ENCODE measurements at places on chromosomes 12 and 14.
A peak's percentile ranks its signal among the peaks of the same experiment; 100 is the strongest.

DNA sequence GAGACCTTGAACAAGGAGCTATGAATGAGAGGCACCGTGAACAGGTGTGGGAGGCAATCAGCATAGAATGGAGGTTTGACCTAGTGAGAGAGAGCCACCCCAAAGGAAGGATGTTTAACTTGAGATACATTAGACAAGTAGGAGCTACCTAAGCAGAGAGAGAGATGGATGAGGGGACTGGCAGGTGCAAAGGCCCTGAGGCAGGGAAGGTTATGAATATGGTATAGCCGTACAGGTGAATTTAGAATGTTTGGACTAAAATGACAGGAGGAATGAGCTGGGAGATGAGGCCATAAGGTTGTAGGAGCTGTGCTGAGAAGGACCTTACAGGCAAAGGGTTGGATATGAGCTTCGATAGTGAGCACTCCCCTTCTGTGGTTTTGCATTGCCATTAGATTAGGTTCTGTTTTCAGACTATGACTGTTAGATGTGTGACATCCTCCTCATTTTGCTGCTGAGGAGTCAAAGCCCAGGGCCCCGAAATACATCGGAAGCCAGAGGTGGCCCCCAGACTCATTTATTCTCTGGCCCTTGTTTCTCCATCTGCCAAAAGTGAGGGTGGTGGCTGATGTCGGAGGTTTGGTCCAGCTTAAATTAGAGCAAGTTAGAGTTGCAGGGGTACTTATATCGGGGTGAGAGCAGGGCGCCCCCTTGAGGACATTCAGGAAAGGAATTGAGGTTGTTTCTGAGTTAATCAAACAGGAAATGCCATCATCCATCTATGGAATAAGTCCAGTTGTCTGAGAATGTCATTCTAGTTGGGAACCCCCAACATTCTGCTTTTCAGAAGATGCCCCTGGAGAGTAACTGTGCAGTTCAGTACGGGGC, 29.4 kb downstream of the SLC24A4 start:
- DNase-seq: peak; percentile 17

DNA sequence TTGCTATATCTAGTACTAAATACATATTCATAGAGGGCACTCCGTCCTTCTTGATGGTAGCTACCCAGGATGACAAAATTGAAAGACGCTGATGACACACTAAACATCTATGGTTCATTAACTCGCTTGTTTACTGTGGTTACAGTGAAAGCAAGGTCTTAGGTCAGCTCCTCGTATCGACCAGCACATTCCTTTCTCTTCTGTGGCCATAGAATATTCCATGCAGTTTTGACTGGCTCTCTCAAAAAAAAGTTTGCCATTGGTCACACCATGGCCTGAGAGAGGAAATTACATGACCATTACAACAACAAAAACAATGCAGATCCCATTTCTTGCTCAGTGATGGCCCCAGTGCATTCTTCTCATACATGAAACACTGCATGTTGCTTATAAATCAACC, 411.4 kb upstream of the SOX5 start:
- no peak for DNase-seq

DNA sequence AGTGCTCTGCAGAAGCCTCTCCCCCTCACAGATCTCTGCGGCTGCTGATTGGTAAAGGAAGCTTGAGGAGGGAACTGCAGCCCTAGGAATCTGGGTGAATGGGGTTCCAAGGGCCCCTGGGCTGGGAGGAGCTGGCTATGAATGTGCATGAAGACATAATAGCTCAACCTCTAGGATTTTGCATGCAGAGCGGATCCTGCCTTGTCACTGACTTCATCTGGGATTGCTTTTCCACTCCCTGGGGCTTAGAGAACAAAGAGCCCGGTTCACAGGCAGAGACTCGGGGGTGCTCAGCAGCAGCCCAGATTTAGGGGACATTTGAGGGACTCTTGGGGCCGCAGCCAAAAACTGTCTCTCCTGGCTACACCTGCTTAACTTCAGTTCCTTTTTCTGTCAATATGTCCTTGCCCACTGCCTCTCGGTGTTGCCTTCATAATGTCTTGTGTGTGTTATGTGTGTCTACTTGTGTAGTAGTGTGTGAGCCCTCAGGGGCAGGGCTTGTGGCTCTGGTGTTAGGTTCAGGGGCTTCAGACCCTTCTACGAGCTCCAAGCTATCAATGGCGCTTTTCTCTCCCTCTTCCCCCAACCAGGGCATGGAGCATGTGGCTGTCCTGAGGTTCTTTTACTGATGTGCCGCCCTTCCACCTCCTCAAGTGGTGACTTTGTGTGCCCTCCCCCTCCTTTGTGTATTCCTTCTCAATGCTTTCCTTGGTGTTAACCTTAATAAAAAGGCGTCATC, 1.9 kb downstream of the CCDC184 start:
- DNase-seq: no peak

DNA sequence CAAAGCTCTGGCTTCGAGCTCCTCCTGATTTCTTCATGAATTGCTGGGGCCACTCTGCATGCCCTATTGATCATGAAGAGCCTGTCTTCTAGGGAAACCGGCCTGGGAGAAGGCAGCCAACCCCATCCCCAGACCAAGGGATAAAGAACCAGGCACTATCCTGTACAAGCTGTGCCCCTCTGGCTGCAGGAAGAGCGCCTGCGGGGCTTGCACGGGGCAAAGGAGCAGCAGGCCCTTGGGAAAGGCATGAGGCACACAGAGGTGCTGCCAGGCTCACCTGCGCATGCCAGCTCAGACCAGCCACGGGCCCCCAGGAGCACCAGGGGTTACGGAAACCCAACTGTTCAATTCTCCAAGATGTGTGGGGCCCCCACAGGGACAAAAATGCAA, 2.1 kb downstream of the ITPK1 start:
- DNase-seq: no peak

GRCh38 chr14:64293976-64294671, at the start of gene ESR2:
ESR2 (minus strand) TSS chr14:64294371; CDS start chr14:64282985, 11,386 bp downstream.
- DNase-seq: no peak

DNA sequence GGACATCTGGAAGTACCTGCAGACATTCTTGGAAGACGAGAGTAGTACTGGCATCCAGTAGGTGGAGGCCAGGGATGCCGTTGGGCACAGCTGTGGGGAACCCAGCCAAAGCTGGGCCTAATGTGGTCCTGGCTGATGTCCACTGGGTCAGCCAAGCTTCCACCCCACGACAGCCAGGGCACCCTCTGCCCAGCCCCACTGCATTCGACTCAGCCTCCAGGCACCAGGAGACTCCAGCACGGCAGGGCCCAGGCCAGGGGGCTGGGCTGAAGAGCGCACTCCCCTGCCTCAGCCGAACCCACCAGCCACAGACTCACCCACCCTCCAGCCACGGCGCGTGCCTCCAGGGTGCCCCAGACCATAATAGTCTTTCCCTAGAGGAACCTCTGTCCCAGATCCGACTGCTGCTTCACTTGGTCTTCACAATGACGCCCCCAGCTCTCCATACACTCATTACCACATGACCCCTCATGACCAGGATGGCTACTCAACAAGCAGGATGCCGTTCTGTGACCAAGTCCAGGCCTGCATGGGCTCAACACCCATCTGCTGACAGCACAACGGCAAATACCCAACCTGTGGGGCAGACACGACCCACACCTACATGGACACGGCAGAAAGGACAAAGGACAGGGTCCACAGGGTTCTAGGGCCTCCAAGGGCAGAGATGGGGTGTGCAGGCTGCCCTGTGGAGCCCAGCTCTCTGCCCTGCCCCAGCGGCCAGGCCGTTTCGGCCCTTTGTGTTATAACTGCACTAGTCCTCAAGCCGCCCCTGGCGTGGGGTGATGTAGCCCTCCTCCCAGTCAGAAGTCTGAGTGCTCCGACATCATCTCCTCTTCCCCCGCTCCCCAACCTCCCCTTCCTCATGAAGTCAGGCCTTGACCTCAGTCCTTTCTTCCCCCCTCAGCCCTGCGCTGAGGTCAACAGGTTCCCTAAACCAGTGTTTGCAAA, 22.8 kb downstream of the ITPK1 start:
- DNase-seq: no peak

GRCh38 chr12:130916241-130916911, 37.3 kb upstream of the ADGRD1 start:
- DNase-seq: peak; percentile 30

GRCh38 chr12:104468371-104468770, 11.6 kb downstream of the CHST11 start:
- no peak for DNase-seq

- no peak for DNase-seq
Measured at GRCh38 chr12:26010293-26010821, 51.9 kb downstream of the RASSF8 start.

- DNase-seq: no peak
Measured at GRCh38 chr14:67477926-67478799, 10.4 kb downstream of the TMEM229B start.

DNA sequence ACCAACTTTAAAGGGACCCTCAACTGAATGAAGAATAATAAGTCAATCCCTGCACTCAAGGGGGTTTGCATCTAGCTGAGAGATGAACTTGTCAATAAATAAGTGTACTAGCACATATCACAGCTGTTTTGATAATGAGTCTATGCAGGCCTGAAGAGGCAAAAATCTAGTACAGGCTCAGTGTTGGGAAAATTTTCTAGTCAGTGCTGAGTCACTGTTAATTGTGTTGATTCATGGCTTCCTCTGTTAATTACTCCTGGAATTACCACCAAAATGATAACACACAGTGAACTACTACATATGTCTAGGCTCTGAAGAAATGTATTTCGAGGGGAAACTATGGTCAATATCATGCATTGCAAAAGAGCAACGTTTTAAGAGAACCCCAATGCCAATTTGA, 18.9 kb downstream of the SNRPF start:
- DNase-seq: no peak

DNA sequence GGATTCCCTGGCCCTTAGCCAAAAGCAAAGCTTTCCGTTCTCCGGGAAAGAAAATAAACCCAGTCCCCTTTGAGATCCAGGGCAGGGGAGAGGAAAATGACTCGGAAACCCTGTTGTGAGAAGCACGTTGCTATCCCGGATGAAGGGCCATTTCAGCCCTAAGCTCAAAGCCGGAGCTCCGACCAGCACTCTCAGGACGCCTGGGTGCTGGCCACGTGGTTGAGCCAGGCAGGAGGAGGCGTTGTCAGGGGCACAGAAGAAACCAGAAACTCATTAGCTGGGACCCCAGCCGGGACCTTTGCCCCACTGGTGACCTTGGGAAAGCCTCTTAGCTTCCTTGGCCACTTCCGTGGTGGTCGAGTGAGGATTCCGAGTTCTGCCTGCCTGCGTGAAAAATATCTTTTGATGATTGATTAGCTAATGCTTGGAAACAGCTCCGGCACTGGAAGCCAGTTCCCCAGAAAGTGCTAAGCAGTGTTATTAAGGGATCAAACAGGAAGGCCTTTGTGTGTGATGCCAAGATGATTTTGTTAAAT, 57.6 kb upstream of the FZD10 start:
- DNase-seq: no peak

DNA sequence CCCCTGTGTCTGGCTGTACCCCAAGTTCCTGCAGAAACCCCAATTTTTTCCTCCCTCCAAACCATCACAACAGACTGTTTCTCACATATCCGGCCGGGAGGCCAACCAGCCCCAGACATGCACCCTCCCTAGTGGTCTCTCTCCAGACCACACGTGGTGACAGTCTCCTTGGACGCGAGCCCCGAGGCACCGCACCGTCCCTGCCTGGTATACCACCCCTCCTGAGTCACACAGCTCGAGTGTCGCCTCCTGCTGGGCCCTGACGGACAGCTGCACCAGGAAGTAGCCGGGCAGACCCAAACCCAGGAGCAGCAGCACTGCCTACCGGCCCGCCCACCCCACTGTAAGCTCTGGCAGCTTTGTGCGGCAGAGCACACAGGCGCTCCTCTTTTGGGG, 97.4 kb downstream of the RFLNA start:
- DNase-seq: no peak

- peak; percentile 7 for DNase-seq
Measured at GRCh38 chr14:78959674-78960264, 789.6 kb downstream of the NRXN3 start.

DNA sequence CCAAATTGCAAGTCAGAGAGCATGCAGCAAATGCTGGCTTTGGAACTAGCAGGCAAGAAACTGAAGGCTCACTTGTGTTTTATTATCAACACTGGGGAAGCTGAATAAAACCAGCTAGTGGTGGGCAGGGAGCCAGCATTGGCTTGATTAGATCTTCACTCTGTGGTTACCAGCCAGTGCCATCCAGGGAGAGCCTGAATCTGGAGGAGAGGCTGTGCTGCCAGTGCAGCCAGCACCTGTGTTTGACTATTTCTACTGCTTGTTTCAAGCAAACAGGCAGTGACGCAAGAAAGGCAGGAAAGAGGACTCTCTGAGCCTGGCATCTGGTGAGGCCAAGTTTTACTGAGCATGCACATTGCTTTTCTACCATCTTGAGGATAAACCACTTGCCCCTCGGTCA, 247.0 kb downstream of the PHLDA1 start:
- DNase-seq: no peak

GRCh38 chr14:100826391-100827100, 628 bp downstream of the MEG3 start:
- no peak for DNase-seq

DNA sequence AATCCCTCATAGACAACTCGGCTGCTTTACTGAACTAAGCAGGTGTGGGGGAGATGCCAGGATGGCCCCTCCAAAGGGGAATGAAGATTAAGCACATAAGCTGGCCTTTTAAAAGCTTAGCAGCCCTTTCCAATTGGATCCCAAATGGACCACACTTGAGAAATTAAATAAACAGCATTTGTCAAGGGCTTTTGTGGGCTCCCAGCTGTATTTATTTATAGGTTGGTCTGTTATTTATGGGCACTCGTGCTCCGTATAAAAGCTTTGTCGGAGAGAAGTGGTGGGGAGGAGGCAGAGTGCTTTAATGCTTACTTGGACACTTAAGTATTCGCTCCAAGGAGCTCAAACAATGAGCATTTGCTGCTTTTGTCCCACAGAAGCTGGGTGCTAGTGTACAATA, 580.2 kb downstream of the MED13L start:
- no peak for DNase-seq

DNA sequence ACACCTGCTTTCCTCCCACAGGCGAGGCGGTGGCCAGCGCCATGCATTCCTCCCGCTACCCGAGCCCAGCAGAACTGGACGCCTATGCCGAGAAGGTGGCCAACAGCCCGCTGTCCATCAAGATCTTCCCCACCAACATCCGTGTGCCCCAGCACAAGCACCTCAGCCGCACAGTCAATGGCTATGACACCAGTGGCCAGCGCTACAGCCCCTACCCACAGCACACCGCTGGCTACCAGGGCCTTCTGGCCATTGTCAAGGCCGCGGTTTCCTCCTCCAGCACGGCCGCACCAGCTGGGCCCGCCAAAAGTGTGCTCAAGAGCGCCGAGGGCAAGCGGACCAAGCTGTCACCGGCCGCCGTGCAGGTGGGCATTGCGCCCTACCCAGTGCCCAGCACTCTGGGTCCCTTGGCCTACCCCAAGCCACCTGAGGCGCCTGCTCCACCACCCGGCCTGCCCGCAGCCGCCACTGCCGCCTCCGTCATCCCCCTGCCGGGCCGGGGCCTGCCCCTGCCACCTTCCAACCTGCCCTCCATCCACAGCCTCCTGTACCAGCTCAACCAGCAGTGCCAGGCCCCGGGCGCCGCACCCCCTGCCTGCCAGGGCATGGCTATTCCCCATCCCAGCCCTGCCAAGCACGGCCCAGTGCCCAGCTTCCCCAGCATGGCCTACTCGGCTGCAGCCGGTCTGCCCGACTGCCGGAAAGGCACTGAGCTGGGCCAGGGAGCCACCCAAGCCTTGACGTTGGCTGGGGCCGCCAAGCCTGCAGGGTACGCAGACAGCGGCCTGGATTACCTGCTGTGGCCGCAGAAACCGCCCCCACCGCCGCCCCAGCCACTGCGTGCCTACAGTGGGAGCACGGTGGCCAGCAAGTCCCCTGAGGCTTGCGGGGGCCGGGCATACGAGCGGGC, 54.6 kb downstream of the FAM222A start:
- DNase-seq: no peak

GRCh38 chr14:75689012-75689411, 28.0 kb downstream of the TTLL5 start:
- no peak for DNase-seq

- no peak for DNase-seq
Measured at GRCh38 chr14:103522649-103523574, at the start of gene CKB. CKB (minus strand) TSS chr14:103522830; CDS start chr14:103522493, 337 bp downstream.

All from iPS DF 19.7 (cell line).